Activated CD8-positive, alpha-beta T cell treated with anti-CD3 and anti-CD28 coated beads for 36 hours (primary cell): ENCODE measurements at places on chromosomes 16 and 17. TPM values are rescaled to one million over a fixed set of nuclear protein-coding genes. Genes with fewer than 3 reads are reported as not detected.

Gene TPSB2
- total RNA-seq: not detected

Gene METTL9
- 116 TPM for total RNA-seq

Gene GRB7
- 1.2 TPM for total RNA-seq

Gene AXIN2
- total RNA-seq: 1.0 TPM

Gene KRTAP4-9
- not detected for total RNA-seq

Gene HIC1
- 35.1 TPM for total RNA-seq

Gene MT1H
- total RNA-seq: 2.3 TPM

Gene SCGB1C2
- not detected for total RNA-seq

Gene CCL7
- not detected for total RNA-seq

Gene GGNBP2
- total RNA-seq: 82.9 TPM

Gene OTOP2
- not detected for total RNA-seq

Gene SARM1
- total RNA-seq: 19.8 TPM

Gene SLFN14
- total RNA-seq: 0.11 TPM

Gene GRN
- 34.8 TPM for total RNA-seq

Gene USP43
- total RNA-seq: 0.43 TPM

Gene TNFRSF13B
- total RNA-seq: not detected

Gene HOXB2
- 12.6 TPM for total RNA-seq

Gene C17orf67
- total RNA-seq: 2.3 TPM

Gene TBC1D3C
- not detected for total RNA-seq

Gene PPP1R1B
- not detected for total RNA-seq

Gene TMEM235
- not detected for total RNA-seq

Gene PPM1E
- 0.07 TPM for total RNA-seq

Gene WNT9B
- not detected for total RNA-seq

Gene KRTAP2-4
- not detected for total RNA-seq

Gene SLC38A8
- not detected for total RNA-seq
